ENCODE measurements at places on chromosomes 7 and 10. TPM values are rescaled to one million over a fixed set of nuclear protein-coding genes. Genes with fewer than 3 reads are reported as not detected.

DNA sequence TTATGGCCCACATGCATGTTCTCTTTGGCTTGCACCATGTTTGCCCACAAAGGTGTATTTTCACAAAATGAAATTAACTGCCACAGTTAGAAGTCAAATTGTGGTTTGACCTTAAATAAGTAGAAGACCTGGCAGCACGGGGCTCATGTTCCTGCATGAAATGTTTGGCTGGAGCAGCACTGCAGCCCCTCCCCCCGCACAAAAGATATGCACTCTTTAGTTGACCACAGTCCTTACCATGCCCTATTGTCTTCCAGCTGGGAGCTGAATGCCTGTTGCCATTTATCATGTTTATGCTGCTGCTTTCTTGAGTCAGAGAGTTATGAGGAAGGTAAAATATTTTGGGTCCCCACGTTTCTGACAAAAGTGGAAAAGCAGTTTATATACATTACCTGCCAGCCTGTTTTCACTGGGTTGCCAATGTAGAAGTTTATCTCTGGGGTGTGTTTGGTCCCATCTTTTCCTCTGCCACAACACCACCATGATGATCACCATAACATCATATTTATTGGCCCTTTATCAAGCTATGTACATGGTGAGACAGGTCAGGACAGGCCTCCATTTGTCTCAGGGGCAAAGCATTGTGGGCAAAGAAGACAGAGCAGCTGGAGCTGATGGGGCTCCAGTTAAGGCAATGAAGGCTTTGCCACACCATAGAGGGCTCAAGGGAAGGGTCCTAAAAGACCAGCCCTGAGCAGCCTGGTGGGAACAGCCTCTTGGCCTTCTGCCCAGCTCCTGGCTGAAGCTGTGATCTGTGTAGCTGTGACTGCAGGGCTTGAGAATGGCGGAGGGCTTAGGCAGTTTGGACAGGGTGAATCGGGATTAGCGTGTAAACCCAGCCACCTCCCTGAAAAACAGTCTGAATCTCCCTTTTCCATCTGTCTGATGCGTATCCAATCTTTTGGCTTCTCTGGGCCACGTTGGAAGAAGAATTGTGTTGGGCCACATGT lies 5.4 kb downstream of the PRF1 start:
- no peaks in the 10 kb centered on the region for H3K4me1 ChIP-seq
- H3K27me3 ChIP-seq: no peaks in the 10 kb centered on the region
- no peak overlapping the region for H3K4me3 ChIP-seq
- H3K27ac ChIP-seq: no peak overlapping the region

The HOXA9 gene
- 0.70 TPM for total RNA-seq

GRCh38 chr7:126436213-126436868 lies 816.4 kb downstream of the GRM8 start:
- H3K4me1 ChIP-seq: no peaks in the 10 kb centered on the region
- DNase-seq: no peak
- no peaks in the 10 kb centered on the region for H3K27me3 ChIP-seq
- H3K27ac ChIP-seq: no peak overlapping the region

DNA sequence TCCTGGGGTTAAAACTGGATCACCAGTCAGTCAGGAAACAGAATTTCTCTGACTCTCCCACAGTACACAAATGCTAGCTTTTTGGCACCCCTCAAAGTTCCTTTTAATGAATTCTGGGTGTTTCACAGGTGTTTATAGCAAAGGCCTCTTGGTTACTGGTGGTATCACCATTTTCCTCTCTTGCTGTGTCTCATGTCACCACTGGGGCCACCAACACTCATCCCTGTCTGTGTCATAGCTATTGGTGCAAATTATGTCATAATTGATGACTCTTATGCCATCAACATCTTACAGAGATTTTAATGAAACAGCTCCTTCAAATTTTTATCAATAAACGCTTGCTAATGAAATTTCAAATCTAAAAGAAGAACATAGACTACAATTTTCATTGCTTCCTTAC lies 27.7 kb upstream of the OSBPL3 start:
- no peaks in the 10 kb centered on the region for H3K36me3 ChIP-seq
- DNase-seq: no peak
- H3K4me3 ChIP-seq: no peak overlapping the region
- H3K27ac ChIP-seq: no peak overlapping the region
- H3K27me3 ChIP-seq: peaks cover 1% of the 10 kb centered on the region
- H3K4me1 ChIP-seq: no peaks in the 10 kb centered on the region

GRCh38 chr10:98659951-98660350 lies 213.2 kb upstream of the HPS1 start:
- H3K27me3 ChIP-seq: peaks cover 4% of the 10 kb centered on the region
- no peak overlapping the region for H3K27ac ChIP-seq
- no peak for DNase-seq
- H3K4me3 ChIP-seq: no peak overlapping the region

The INHBA gene
- 0.23 TPM for total RNA-seq

- no peaks in the 10 kb centered on the region for H3K27me3 ChIP-seq
- no peak overlapping the region for H3K27ac ChIP-seq
- no peak for DNase-seq
- H3K4me1 ChIP-seq: no peaks in the 10 kb centered on the region
- no peaks in the 10 kb centered on the region for H3K36me3 ChIP-seq
- H3K4me3 ChIP-seq: no peak overlapping the region
These were observed 468.5 kb downstream of the LRMDA start for GRCh38 chr10:75899816-75900390.

GRCh38 chr10:93589648-93590562 lies 11.1 kb downstream of the RBP4 start:
- peak overlapping the region; percentile 25 for H3K27ac ChIP-seq
- no peaks in the 10 kb centered on the region for H3K27me3 ChIP-seq
- H3K4me1 ChIP-seq: peaks cover 2% of the 10 kb centered on the region
- H3K36me3 ChIP-seq: peaks cover 1% of the 10 kb centered on the region
- no peak for DNase-seq

The KCNIP2 gene
- total RNA-seq: 0.98 TPM

DNA sequence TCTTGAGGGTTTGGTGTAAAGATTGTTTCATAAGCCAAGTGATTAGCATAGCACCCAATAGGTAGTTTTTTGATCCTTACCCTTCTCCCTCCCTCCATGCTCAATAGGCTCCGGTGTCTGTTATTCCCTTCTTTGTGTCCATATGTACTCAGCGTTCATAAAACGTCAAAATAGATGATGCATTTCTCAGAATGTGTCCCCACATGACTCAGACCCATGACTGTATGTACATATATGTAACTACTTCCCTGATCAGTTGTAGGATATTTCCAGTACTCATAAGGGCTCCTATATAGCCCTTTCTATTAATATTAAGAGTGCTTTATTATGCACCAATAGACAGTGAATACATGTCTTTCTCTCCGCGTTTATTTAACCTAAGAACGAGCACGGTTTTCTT lies 466.9 kb downstream of the KIF20B start:
- no peaks in the 10 kb centered on the region for H3K27me3 ChIP-seq
- no peak for DNase-seq
- no peak overlapping the region for H3K27ac ChIP-seq
- no peaks in the 10 kb centered on the region for H3K4me1 ChIP-seq

The CLEC5A gene
- 2.9 TPM for total RNA-seq

DNA sequence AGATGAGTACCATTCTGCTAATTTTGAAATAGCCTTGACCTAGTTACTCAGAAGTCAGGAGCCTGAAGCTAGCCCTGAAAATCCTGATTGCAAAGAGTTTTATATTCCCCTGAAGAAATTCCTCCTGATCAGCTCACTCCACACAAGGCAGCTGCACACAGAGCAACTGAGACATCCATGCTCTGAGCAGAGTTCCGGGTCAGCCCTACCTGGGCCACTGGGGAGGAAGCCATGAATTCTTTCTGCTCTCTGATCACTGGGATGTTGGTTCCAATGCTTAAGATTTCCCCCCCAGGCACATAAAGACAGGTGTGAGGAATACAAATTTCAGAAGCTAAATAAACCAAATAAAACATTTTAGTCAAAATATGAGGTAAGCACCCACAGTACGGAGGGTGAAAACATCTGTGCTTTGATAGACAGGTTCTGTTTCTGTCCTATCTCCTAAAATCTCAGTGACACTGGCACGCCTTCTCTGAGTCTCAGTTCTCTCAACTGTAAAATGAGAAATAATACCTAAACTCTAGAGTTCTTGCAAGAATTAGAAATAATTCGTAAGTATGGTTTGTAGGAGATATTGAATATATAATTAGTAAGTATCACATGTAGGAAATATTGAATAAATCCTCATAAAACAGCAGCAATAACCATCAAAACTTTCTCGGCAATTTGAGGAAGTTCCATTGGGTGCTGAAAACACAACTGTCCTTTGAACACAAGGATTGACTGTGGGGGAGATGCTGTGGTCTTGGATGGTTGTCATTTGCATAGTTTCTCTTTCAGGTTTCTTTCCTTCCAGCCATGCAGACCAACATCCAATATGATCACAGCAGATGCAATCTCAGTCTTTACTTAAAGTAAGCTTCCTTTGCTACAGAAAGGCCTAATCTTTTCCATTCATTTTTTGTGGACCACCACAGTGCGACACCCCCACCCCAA lies 133.0 kb upstream of the TNS3 start:
- H3K27me3 ChIP-seq: no peaks in the 10 kb centered on the region
- peak overlapping the region; percentile 25 for H3K27ac ChIP-seq
- peaks cover 6% of the 10 kb centered on the region for H3K4me1 ChIP-seq

The ERCC6 gene
- 17.1 TPM for total RNA-seq

GRCh38 chr10:116271593-116272439 lies 1.2 kb downstream of the GFRA1 start:
- no peaks in the 10 kb centered on the region for H3K36me3 ChIP-seq
- H3K4me1 ChIP-seq: peaks cover 13% of the 10 kb centered on the region
- H3K27me3 ChIP-seq: no peaks in the 10 kb centered on the region
- H3K27ac ChIP-seq: peak overlapping the region; percentile 90
- DNase-seq: no peak
- H3K4me3 ChIP-seq: peak overlapping the region; percentile 93

The NEUROD6 gene
- total RNA-seq: not detected

- no peaks in the 10 kb centered on the region for H3K27me3 ChIP-seq
- no peak for DNase-seq
- H3K4me1 ChIP-seq: no peaks in the 10 kb centered on the region
- H3K36me3 ChIP-seq: no peaks in the 10 kb centered on the region
- H3K4me3 ChIP-seq: no peak overlapping the region
These were observed 190.9 kb upstream of the YAE1 start for GRCh38 chr7:39375047-39375873.

Measured in liver (tissue), 10 donors.